ENCODE measurements at places on chromosomes 5 and 9.

DNA sequence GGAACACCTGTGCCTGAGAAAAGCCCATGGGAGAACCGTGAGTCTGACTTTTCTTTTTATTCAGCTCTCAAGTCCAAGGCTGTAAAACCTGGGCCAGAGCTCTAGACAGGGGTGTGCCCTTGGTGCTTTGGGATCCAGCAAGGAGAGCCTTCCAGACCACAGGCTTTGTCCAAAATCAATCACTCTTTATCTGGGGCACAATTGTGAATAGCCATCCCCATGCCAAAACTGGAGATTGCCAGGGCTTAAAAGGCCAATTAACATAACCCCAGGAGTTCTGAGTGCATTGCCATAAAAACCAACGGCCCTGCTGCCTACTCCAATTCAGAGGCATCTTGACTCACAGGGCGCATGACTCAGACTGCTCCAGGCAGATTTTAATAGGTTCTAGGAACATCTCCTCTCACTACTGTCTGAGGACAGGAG, 391.8 kb downstream of the ARHGEF28 start:
- peak; percentile 85 for DNase-seq

DNA sequence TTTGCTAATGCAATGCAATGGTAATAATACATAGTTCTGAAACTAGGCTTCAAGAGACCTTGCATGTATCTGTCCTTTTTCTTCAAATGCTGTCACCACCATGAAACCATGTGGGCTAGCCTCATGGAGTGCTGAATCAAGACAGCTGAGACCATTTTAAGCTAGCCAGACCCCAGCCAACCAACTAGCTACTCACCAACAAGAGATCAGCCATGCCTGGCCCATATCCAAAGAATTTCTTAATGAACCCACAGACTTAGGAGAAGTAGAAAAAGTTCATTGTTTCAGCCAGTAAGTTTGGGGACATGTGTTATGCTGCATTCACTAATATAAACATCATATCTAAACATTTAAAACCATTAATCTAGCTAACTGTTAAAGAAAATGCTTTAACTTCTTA, 139.8 kb upstream of the EDIL3 start:
- no peak for DNase-seq

GRCh38 chr5:142716963-142717362, 31.1 kb upstream of the FGF1 start:
- DNase-seq: peak; percentile 90

DNA sequence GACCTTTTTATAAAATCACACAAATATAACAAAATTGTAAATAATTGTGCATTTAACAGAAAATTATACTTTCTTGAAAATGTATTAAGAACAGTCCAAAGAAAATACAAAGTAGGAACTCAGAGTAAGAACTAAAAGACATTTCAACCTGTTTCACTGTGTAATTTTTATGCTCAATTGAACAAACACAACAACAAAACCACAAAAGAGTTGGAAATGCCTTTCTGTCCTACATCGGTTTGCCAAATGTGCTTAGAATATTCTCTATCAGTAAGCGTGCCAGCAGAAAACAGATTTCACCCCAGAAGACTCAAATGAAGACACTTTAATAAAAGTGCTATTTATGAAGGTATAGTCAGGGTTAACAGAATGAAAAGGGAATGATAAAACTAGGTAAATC, 592.1 kb downstream of the PRELID2 start:
- no peak for DNase-seq

DNA sequence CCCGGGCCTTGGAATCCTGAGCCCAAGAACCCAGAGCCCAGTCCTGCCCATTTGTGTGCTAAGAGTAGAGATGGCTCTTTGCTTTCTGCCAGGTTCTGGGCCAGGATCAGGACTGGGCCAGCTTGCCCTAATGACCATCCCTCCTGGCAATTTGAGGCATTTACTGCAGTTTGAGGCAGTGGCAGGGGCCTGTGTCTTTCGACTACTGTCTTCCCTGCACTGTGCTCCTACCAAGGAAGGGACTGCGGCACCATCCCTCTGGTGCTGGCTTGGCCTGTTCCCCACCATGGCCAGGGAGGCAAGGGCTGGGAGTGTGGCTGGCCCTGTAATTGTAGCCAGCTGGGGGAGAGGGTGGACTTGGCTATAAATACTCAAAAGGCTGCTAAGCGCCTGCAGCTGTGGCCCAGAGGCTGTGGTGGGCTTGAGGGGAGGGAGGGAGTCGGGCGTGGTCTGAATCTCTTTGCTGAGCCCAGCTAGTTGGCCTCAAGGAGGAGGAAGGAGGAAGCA, 4.6 kb downstream of the ENHO start:
- no peak for DNase-seq

Measured in mesendoderm (in vitro differentiated cells).